Foreskin fibroblast (primary cell): ENCODE measurements at places on chromosomes 16 and 17.

- peak; percentile 95 for DNase-seq
Measured at GRCh38 chr17:9350080-9350479, 225.5 kb downstream of the STX8 start.

- DNase-seq, result peak; percentile 38
Measured at GRCh38 chr17:66165537-66166123, 26.3 kb downstream of the CEP112 start.

GRCh38 chr16:28092721-28093384 is 29.3 kb upstream of the GSG1L start:
- peak; percentile 20 for DNase-seq

DNA sequence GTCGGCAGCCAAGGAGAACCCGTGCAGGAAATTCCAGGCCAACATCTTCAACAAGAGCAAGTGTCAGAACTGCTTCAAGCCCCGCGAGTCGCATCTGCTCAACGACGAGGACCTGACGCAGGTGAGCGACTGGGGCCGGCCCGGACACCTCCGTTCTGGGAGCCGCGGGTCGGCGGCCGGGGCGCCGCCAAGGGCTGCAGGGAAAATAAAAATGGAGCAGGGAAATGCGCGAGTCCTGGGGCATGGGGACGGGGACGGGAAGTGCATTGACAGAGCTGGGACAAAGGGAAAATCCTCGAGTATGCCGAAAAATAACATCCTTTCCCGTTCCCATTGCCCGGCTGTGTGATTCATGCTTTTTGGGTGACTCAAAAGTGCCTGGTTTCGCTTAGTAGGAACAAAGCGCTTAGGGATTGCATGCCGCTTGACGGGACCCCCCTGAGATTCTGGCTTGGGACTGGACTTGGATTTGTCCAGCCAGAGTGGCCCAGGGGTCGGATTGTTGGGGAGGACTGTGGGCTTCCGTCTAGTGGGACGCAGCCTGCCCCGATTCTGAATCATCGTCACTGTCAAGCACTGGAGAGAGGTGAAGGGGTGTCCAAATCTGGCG is 699 bp downstream of the MPRIP start:
- DNase-seq, result peak; percentile 52

DNA sequence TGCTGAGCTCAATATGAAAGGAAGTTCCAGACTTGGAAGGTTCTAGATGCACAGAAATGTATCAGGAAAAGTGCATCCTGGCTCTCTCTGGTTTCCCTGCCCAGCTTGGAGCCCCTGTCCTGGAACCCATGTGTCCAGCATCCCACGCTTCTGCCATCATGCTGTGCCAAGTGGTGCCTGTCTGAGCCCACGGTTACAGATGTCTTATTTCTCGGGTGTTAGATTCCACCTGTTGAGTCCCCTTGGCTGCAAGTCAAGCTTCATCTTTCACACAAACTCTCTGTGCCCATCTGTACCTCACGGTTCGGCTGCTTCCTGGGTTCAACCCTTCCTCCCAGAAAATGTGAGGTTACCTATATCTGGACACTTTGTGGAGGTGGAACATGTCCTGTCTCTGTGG is 22.5 kb downstream of the OR1D5 start:
- DNase-seq, result no peak

- no peak for DNase-seq
Measured at GRCh38 chr17:18037486-18037885, 1.5 kb downstream of the ATPAF2 start.

DNA sequence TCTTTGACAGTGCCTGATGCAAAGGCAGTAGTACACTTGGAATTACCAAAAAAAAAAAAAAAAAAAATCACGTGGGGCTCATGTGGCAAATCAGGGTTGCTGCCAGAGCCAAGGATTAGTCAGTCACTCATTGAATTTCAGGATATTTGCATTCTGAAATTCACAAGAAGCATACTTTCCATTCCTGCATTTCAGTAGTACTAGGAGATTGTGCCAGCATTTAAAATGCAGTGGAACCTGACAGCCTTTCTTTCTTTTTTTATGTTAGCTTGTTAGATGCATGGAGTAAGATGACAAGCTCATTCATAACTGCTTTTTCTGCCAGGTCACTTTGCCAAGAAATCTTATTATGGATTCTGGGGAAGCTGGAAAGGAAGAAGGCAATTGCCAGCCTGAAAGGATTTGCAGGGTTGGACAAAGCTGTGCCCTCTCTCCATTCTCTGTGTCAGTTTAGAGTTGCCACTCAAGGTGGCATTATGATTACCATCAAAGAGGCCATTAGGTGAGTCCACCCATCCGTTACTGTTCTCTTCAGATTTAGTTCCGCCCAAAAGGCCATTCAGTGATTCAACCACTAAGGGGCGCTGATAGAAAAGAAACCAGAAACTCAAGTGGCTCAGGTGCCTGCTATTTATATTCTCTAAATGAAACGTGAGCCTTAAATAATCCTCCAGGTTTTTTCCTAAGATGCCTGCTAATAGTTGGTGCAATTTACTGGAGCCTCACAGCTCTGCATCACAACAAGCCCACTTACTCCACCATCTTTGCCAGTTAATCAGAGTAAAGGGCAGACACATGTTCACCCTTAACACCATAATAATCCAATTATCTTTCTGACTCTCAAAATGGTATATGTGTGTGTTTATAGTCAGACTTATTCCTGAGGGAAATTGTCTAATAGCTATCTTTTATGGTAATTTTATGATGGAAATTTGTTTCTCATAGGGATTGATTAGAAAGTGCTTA is 59.0 kb downstream of the TANGO6 start:
- DNase-seq, result peak; percentile 35

DNA sequence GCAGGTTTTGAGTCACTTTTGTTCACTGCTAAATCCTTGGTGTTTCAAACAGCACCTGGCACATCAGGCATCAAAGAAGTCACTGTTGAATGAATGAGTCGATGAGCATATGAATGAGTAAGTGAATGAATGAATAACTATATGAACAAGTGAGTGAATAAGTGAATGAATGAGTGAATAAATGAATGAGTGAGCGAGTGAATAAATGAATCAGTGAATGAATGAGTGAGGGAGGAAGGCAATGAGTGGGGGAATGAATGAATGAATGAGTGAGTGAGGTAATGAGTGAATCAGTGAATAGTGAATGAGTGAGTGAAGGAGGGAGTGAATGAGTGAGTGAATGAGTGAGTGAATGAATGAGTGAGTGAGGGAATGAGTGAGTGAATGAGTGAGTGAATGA is 28.8 kb downstream of the TMEM114 start:
- DNase-seq, result no peak

- no peak for DNase-seq
Measured at GRCh38 chr16:10296956-10297340, 88.9 kb upstream of the ATF7IP2 start.

GRCh38 chr17:34369571-34369970 is 6.5 kb upstream of the CCL1 start:
- no peak for DNase-seq

DNA sequence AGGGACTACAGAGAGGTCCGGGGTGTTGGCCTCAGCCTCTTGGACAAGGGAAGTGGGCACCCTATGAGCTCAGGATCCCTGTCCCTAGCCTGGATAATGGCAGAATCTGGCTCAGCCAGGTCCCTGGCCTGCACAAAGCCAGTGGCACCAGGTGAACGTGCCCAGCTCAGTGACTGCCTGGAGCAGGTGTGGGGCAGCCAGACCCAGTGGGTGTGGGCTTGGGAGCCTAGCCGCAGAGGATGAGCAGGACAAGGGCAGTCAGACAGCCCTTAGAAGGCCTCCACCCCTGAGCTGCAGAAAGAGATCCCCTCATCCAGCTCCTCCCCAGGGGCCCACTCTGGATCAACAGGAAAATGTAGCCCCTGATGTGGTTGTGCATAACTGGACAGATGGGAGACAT is 585.3 kb downstream of the KCNJ18 start:
- DNase-seq, result no peak

DNA sequence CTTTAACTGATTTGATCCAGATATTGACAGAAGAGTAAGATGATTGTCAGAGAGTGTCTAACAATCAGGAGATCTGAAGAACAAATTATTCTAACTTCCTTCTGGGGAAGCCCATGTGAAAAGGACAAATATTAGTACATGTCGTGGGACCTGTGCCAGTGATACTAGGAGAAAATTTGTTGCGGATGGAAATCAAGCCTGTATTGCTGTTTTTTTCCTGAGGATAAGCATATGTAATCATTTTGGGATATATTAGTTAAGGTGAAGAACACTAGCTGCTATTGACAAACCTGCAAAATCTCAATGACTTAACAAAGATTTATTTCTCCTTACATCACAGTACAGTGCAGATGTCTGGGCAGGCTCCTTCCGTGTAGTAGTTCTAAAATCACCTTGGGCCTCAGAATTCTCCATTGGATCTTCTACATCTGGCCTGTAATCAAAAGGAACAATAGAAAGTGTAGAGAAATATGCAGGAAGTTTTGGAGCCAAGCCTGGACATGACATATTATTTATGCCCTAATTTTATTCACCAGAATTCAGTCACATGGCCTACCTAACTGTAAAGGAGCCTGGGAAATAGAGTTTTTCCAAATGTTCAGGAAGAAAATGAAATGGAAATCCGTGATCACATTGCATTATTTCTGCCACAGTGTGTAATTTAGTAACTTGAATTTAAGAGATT is 58.3 kb downstream of the CYB561 start:
- no peak for DNase-seq

DNA sequence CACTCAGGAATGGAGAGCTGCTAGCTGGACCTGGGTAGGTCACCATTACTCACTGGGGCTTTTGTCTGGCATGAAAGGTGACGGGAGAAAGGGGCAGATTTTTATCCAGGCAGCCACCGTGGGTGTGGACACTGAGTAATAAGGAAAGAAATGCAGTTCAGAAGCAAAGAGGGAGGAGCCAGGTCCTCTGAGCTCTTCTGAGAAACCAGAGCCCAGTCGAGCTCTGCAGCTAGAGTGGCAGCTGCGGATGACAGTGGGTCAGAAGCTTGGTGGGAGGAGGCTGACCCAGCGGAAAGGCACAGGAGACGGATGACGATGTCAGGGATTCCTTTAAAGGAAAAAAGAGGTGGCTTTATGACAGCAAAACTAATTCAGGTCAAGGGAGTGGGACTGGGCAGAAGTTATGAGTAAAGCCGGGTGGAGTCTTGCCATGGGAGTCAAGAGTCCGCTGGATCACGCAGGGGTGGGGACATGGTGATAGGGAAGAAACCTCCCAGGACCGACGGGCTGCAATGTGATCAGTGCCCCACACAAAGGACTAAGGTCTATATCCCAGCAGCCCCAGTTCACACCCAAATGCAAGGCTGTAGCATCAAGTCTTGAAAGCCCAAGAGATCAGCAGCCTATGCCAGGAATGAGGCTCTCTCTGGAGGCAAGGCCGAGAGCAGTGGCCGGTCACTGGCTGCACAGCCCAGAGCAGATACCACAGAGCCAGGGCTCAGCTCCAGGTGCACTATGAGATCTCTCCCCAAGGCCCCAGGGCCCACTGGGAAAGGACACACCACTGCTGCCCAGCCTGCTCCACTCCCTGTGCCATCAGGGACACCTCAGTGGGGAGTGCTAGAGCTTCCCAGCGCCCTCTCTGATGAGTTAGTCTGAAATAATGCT is 6.3 kb upstream of the MNT start:
- DNase-seq, result peak; percentile 94

GRCh38 chr16:87368029-87368770 is 15.4 kb downstream of the FBXO31 start:
- DNase-seq, result no peak

DNA sequence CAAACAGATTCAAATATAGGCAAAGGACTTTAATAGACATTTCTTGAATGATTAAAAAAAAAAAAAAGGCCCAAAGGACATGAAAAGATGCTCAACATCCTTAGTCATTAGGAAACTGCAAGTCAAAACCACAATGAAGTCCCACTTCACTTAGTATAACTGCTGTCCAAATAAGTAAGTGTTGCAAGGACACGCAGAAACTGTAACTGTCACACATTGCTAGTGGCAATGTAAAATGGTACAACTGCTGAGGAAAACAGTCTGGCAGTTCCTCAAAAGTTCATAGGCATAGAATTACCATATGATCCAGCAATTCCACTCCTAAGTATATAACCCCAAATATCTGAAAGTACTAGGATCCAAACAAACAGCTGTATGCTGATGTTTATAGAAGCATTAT is 112.7 kb downstream of the BRIP1 start:
- DNase-seq, result no peak

- no peak for DNase-seq
Measured at GRCh38 chr17:50162466-50163254, 3.1 kb upstream of the SGCA start.

- no peak for DNase-seq
Measured at GRCh38 chr17:58387834-58388233, 29.5 kb downstream of the RNF43 start.

- DNase-seq, result peak; percentile 57
Measured at GRCh38 chr17:81867170-81867990, 3.8 kb downstream of the ARHGDIA start.

DNA sequence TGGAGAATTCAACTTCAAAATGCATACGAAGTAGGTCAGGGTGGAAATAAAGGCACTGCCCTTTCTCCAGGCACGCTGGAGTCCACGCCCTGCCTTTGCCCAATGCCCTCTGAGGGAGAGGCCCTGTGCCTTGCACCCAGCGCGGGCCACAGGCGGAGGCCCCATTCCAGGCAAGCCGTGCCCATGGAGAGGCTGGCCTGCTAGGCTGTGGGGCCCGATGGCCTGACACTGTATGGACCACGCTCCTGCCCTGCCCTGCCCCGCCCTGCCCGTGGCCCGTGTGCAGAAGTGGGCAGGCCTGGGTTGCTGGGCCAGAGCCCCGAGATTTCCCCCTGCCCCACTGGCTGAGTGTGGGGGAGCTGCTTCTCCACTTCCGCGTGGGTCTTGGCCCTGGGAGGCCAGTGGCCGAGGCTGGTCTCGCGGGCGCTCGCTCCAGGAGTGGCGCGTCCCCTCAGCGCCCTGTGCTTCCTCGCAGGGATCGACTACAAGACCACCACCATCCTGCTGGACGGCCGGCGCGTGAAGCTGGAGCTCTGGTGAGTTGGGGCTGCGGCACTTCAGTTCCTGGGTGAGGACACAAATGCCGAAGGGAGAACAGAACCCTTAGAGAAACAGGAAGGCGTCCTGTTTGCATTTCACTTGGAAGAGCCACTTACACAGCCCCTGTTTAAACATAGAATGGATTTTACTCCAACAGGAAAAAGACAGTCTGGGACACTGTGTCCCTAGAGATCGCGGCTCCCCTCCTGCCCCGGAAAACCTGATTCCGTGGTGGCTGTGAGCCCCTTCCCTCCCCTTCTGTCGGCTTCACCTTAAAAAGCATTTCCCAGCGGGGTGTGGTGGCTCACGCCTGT is 13.8 kb upstream of the WFIKKN1 start:
- DNase-seq, result no peak

- DNase-seq, result no peak
Measured at GRCh38 chr16:50808929-50809538, 67.1 kb downstream of the CYLD start.

- DNase-seq, result no peak
Measured at GRCh38 chr17:62902531-62903220, 63.4 kb upstream of the TANC2 start.

- peak; percentile 41 for DNase-seq
Measured at GRCh38 chr17:13030459-13031300, 12.9 kb upstream of the ELAC2 start.

DNA sequence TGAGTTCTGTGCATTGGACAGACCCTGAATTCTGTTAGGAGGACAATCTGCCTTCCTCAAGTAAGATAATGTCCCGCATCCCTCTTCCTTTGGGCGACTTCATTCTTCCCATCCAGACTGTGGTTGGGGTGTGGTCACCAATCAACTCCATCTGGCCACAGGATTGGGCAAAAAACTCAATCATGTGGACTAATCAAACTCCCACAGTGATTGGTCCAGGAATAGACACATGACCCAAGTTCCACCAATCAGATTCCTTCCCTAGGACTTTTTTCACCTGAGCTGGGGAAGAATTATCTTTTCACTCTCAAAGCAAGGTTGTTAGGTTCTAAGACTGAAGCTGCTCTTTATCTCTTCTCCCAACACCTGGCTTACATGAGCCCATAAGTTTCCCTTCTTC is 13.2 kb upstream of the NKD1 start:
- DNase-seq, result no peak
